HFFc6 (cell line): ENCODE measurements at places on chromosomes 5 and 9.
A peak's percentile ranks its signal among the peaks of the same experiment; 100 is the strongest.

DNA sequence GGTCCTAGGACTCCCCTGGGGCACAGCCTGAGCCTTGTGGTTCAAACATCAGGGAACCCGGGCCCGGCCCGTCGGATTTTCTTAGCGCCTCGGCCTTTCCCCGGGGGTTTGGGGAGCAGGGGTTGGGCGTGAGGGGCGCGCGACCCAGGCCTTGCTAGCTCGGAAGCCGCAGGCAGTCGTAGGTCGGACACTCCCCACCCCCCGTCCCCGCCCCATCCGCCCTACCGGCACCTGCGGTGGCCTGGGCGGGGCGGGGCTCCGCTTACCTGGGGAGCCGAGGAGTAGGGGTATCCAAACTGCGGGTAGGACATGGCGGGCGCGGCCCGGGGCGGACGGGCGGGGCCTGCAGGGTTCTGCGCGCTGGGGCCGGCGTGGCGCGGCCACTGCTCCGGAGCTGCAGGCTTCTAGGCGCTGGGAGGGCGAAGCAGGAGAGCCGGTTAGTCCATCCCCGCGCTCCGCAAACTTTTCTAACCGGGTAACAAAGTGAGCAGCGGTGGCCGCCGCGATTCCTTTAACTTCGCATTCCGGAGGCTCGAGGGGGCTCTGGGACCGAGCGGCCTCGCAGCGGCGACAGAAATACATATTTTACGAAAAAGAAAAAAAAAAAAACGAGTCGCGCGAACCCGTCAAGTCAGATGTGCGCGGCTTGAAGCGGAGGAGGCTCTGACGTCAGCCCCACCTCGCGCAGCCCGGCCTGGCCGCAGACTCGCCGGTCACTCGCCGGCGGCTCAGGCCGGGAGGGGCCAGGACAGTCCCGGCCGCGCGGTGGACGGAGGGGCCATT lies at the start of gene IRX4:
TSS of gene IRX4 (minus strand) at position 589 of the 783 bp plus-strand sequence. CDS start at position 311, 278 bp downstream.
- DNase-seq, result no peak

GRCh38 chr9:68731857-68732256 lies 26.8 kb downstream of the PIP5K1B start:
- no peak for DNase-seq

GRCh38 chr5:68231414-68232076 lies 16.0 kb downstream of the PIK3R1 start:
- DNase-seq, result no peak

- no peak for DNase-seq
Measured at GRCh38 chr5:59577485-59577884, 316.0 kb downstream of the PDE4D start.

GRCh38 chr5:139232147-139232724 lies 34.1 kb upstream of the SIL1 start:
- no peak for DNase-seq

DNA sequence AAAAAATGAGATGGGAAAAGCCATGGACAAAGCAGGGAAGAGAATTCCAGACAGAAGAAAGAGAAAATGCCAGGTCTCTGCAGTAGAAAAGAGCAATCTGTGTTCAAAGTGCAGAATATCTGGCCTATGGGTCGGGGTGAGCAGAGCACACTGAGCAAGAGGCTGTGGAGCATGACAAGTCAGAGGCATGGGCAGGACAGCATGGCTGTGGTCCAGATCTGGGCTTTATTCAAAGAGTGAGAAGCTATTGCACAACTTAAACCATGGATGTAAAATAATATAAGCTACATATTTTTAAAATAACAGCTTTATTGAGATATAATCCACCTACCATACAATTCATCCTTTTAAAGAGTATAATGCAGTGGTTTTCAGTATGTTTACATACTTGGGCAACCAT lies 133.1 kb upstream of the SPDL1 start:
- DNase-seq, result no peak

DNA sequence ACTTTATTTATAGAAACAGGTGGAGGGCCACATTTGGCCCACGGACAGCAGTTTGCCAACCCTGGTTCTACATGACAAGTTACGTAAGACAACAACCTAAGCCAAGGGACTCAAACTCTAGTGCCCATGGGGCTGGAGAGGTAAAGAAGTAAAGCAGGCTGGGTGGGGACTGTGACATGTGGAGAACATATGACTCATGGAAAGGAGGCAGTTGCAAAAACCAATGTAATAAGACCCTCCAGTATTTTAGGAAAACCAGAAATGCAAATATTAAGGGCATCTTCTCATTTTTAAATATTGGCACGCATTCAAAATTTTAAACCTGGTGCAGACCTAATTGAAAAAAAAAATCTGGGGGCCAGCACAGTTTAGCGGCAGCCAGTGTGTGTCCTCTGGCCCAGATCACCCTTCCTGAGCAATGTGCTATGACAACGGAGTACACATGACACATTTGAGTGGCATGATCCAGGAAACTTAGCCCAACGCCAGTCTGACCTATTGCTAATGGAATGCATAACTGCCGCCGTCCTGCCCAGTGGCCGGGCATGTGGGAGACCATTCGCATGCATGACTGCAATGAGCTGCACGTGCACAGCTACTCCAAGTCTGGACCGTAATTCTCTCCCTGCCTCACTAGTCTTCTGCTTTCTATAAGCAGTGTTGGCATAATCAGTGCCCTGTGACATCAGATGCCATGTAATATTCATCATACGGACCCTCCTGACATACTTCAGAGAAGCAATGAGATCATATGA lies 97.2 kb downstream of the SH3TC2 start:
- peak; percentile 100 for DNase-seq

- no peak for DNase-seq
Measured at GRCh38 chr5:57111993-57112392, 61.9 kb upstream of the GPBP1 start.

GRCh38 chr9:34570809-34571480 lies 18.6 kb downstream of the CNTFR start:
- DNase-seq, result no peak
